Breast epithelium (tissue), 4 donors: ENCODE measurements at places on chromosomes 13 and 19.

DNA sequence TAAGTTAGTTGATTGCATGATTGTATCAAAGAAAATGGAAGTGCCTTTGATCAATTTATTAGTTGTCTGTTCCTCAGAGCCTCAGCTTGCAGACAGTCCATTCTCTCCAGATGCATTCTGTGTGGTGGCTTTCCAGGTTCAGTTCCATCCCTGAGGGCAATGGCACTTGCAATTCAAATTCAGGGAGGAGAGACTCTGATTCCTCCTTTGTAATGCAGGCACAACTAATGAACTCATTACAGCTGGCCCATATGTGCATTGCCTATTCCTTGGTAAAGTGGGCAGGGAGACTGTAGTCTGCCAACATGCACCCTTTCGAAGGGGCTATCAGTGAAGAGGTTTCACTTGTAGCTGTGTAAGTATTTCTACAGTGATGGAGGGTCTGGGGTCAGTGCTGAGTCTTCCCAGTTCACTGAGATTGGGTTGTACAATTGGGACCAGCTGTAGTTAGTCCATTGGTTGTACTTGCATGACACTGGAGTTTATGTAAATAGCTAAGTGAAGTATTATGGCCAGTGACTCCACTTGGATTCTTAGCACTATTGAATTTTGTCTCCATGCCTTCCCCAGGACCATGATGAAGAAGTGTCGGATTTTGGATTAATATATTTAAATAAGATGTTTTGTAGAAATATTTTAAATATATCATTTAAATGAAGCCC lies 401.7 kb downstream of the GPC6 start:
- H3K4me1 ChIP-seq, result no peaks in the 10 kb centered on the region
- no peak overlapping the region for H3K27ac ChIP-seq
- H3K36me3 ChIP-seq, result no peaks in the 10 kb centered on the region
- H3K27me3 ChIP-seq, result no peaks in the 10 kb centered on the region

- no peaks in the 10 kb centered on the region for H3K4me1 ChIP-seq
- H3K36me3 ChIP-seq, result no peaks in the 10 kb centered on the region
- DNase-seq, result no peak
Observed at GRCh38 chr19:11460207-11460606, 20.6 kb downstream of the ELAVL3 start.

GRCh38 chr19:12603714-12604113 lies 6.9 kb downstream of the ZNF490 start:
- no peaks in the 10 kb centered on the region for H3K27me3 ChIP-seq
- no peak overlapping the region for H3K27ac ChIP-seq

GRCh38 chr19:27751044-27751391 lies 1461.9 kb downstream of the UQCRFS1 start:
- H3K4me1 ChIP-seq, result no peaks in the 10 kb centered on the region
- H3K27me3 ChIP-seq, result no peaks in the 10 kb centered on the region
- no peak overlapping the region for H3K27ac ChIP-seq
- H3K4me3 ChIP-seq, result no peak overlapping the region
- H3K36me3 ChIP-seq, result no peaks in the 10 kb centered on the region

- DNase-seq, result no peak
- H3K27ac ChIP-seq, result no peak within 1 kb of the TSS
Observed at GRCh38 chr19:41993612-41994483, at the start of gene ATP1A3. TSS of gene ATP1A3 (minus strand) at chr19:41994230. CDS start at chr19:41994076, 154 bp downstream.

DNA sequence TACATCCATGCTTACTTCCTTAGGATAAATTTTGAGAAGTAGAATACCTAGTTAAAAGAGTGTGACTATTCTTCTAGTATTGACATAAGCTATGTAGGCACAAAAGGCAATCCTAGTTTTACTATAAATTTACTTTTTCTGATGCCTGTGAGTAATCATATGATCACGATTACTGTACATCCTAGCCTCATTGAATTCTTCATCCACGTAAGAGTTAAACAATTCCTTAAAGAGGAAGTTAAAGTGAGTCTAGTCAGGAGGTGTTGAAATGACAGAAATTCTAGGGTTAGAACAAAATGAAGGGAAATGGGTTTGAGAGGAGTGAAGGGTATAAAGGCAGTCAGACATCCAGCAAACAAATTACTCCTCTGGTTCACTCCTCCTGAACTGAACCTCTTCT lies at the start of gene ACOD1:
Gene ACOD1, plus strand, starts transcription at position 363 of the 400 bp plus-strand sequence. CDS start 48 bp downstream, outside the sequence.
- no peaks in the 10 kb centered on the region for H3K27me3 ChIP-seq
- no peak within 1 kb of the TSS for H3K4me3 ChIP-seq
- no peaks in the 10 kb centered on the region for H3K4me1 ChIP-seq
- no peak within 1 kb of the TSS for H3K27ac ChIP-seq
- H3K36me3 ChIP-seq, result no peaks in the 10 kb centered on the region
- DNase-seq, result no peak

DNA sequence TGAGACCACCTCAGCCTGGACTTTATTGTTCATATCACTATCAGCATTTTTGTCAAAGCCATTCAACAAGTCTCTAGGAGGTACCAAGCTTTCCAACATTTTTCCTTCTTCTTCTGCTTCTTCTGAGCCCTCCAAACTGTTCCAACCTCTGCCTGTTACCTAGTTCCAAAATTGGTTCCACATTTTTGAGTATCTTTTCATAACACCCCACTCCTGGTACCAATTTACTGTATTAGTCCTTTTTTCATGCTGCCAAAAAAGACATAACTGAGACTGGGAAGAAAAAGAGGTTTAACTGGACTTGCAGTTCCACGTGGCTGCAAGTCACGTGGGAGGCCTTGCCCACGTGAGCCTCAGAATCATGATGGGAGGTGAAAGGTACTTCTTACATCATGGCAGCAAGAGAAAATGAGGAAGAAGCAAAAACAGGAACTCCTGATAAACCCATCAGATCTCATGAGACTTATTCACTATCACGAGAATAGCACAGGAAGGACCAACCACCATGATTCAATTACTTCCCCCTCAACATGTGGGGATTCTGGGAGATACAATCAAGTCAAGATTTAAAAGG lies 215.1 kb downstream of the PCDH17 start:
- no peaks in the 10 kb centered on the region for H3K4me1 ChIP-seq
- no peaks in the 10 kb centered on the region for H3K27me3 ChIP-seq
- H3K36me3 ChIP-seq, result no peaks in the 10 kb centered on the region
- no peak for DNase-seq
- no peak overlapping the region for H3K4me3 ChIP-seq
- H3K27ac ChIP-seq, result no peak overlapping the region

GRCh38 chr13:40207001-40207478 lies 459.4 kb downstream of the FOXO1 start:
- peak overlapping the region; percentile 84 for H3K27ac ChIP-seq
- no peaks in the 10 kb centered on the region for H3K4me1 ChIP-seq
- no peak overlapping the region for H3K4me3 ChIP-seq

DNA sequence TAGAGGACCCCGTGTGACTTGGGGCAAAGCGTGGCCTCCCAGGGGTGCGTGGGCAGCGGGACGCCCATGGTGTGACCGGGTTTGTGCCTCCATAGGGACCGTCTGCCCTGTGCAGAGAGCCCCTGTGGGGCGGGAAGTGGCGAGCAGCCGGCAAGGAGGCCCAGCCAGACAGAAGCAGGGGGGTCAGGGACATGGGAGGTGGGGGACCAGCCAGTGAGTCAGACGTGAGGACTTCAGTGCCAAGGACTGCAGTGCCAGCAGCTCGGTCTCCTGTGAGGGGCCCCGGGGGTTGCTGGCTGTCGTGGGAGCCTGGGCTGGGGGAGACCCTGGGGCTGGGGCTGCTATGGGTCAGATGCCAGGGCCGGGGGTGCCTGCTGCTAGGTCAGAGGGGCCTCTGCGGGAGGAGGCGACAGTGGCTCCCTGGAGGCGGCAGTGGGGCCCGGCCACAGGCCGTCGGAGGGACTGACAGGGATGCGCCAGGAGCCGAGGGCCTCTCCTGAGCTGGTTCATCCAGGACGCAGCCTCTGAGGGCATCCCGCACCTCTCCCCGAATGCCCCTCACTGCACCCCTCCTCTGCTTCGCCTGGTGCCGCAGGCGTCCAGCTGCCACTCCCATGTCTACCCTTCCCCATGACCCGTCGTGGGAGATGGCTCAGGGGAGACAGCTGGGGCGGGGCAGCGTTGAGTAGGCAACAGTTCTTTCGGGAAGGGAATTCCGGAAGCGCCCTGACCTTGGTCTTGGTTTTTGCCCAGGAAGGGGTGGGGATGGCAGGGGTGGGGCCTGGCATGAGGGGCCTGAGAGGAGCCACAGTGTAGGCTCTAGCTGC lies 80.0 kb downstream of the KDM4B start:
- no peaks in the 10 kb centered on the region for H3K27me3 ChIP-seq
- H3K27ac ChIP-seq, result peak overlapping the region; percentile 29
- peaks cover 13% of the 10 kb centered on the region for H3K4me1 ChIP-seq
- no peaks in the 10 kb centered on the region for H3K36me3 ChIP-seq
- H3K4me3 ChIP-seq, result peak overlapping the region; percentile 56

- peaks cover 5% of the 10 kb centered on the region for H3K36me3 ChIP-seq
- DNase-seq, result no peak
- no peak overlapping the region for H3K4me3 ChIP-seq
- H3K27ac ChIP-seq, result no peak overlapping the region
- no peaks in the 10 kb centered on the region for H3K4me1 ChIP-seq
Observed at GRCh38 chr19:49552749-49553148, 24.9 kb downstream of the RCN3 start.

DNA sequence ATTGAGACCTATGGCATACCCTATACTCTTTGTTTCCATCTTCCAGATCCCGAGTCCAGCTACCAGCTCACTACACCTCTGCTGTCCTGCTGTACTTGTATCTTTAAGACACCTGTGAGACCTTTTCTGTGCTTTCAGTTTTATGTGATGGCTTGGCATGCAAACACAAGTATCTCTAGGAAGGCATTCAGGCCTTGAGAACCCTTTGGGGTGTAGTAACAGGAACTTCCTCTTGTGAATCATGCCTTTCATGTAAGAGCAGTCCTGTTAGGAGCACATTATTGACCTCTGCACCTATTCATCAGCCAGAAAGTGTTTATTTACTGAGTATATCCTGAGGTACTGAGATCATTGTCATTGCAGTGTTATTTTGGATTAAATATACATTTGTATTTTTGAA lies 87.0 kb upstream of the HTR2A start:
- H3K27me3 ChIP-seq, result no peaks in the 10 kb centered on the region
- no peak overlapping the region for H3K27ac ChIP-seq
- no peaks in the 10 kb centered on the region for H3K36me3 ChIP-seq
- no peak for DNase-seq
- H3K4me3 ChIP-seq, result no peak overlapping the region
- no peaks in the 10 kb centered on the region for H3K4me1 ChIP-seq

DNA sequence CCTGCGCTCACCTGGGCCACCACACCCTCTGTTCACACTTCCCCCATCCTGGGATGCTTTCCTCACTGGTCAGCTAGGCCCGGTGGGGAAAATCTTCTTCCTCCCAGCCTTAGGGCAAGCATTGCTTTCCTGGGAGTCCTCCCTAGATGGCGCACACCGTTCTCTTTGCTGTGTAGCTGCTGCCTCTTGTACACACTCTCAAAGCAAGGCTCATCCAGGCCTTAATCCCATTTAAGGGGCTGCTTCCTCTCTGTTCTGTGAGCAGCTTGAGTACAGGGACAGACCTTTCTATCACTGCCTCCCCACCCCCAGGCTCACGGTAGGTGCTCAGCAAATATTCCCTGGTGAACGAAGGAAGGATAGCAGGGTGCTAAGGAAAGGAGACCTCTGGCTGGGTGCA lies 11.1 kb downstream of the SLC7A10 start:
- no peak overlapping the region for H3K4me3 ChIP-seq
- no peaks in the 10 kb centered on the region for H3K36me3 ChIP-seq
- H3K27ac ChIP-seq, result no peak overlapping the region
- no peaks in the 10 kb centered on the region for H3K4me1 ChIP-seq
- no peak for DNase-seq

- DNase-seq, result no peak
- H3K27me3 ChIP-seq, result no peaks in the 10 kb centered on the region
- H3K4me3 ChIP-seq, result no peak overlapping the region
Observed at GRCh38 chr19:14915116-14915515, 26.2 kb upstream of the OR7C2 start.

- no peak for DNase-seq
- H3K4me3 ChIP-seq, result no peak overlapping the region
- no peak overlapping the region for H3K27ac ChIP-seq
- no peaks in the 10 kb centered on the region for H3K36me3 ChIP-seq
- H3K4me1 ChIP-seq, result no peaks in the 10 kb centered on the region
Observed at GRCh38 chr13:59710416-59710815, 453.3 kb downstream of the DIAPH3 start.

GRCh38 chr13:50587115-50587514 lies 256.4 kb downstream of the DLEU7 start:
- H3K27me3 ChIP-seq, result no peaks in the 10 kb centered on the region
- no peaks in the 10 kb centered on the region for H3K4me1 ChIP-seq
- no peak for DNase-seq
- H3K4me3 ChIP-seq, result no peak overlapping the region

GRCh38 chr13:113883921-113884804 lies 20.3 kb upstream of the GAS6 start:
- no peak for DNase-seq
- no peak overlapping the region for H3K4me3 ChIP-seq
- H3K27me3 ChIP-seq, result no peaks in the 10 kb centered on the region
- peaks cover 7% of the 10 kb centered on the region for H3K4me1 ChIP-seq
- no peaks in the 10 kb centered on the region for H3K36me3 ChIP-seq

DNA sequence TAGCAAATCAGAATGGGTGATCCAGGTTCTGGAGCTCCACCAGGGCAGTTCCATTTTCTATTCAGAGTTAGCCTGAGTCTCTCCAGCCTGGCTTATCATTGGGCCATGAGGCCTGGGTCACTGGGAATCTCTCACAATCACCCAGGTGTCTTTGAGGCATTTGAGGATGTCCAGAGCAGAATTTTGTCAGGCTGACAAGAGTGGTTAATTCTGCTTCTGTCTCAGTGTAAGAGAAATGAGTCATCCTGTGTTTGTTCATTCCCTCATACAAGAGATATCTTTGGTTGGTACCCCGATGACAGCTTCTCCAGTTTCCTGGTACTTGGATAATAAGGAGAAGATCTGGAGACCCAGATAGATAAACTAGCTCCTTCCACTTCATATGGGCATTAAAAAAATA lies 10.4 kb downstream of the ZNF93 start:
- no peak overlapping the region for H3K27ac ChIP-seq
- no peaks in the 10 kb centered on the region for H3K4me1 ChIP-seq
- DNase-seq, result no peak
- no peaks in the 10 kb centered on the region for H3K36me3 ChIP-seq
- H3K4me3 ChIP-seq, result no peak overlapping the region
- H3K27me3 ChIP-seq, result no peaks in the 10 kb centered on the region

DNA sequence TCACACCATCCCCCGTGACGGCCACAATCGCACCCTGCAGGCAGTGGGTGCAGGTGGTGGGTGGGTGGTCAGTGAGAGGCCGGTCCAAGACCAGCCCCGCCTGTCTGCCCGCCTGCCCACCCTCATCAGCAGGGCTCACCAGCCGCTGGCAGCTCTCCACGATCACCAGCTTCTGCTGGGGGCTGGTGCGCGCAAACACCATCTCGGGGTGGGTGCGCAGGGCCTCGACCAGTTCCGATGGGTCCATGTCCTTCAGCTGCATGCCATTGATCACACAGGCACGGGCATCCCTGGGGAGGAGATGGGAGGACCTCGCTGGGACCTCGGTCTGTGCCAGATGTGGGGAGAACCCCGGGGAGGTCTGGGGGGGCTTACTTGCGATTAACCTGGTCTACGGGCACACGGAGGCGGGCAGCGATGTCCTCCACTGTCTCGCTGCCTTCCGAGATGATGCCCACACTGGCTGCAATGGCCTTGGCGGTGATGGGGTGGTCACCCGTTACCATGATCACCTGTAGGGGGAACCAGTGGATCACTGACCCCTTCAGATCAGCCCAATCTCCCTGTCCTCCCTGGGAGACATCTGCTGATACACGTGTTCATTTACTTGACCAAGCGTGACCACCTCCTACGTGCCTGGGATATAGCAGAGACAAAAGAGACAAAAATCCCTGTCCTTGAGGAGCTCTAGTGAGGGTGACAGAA lies 8.0 kb downstream of the ATP4A start:
- no peak for DNase-seq
- no peaks in the 10 kb centered on the region for H3K4me1 ChIP-seq
- H3K27me3 ChIP-seq, result peaks cover 3% of the 10 kb centered on the region
- H3K4me3 ChIP-seq, result no peak overlapping the region
